NCI-H460 (cell line): ENCODE measurements at places on chromosomes 11 and 22. TPM values are rescaled to one million over a fixed set of nuclear protein-coding genes. Genes with fewer than 3 reads are reported as not detected.
A peak's percentile ranks its signal among the peaks of the same experiment; 100 is the strongest.

DNA sequence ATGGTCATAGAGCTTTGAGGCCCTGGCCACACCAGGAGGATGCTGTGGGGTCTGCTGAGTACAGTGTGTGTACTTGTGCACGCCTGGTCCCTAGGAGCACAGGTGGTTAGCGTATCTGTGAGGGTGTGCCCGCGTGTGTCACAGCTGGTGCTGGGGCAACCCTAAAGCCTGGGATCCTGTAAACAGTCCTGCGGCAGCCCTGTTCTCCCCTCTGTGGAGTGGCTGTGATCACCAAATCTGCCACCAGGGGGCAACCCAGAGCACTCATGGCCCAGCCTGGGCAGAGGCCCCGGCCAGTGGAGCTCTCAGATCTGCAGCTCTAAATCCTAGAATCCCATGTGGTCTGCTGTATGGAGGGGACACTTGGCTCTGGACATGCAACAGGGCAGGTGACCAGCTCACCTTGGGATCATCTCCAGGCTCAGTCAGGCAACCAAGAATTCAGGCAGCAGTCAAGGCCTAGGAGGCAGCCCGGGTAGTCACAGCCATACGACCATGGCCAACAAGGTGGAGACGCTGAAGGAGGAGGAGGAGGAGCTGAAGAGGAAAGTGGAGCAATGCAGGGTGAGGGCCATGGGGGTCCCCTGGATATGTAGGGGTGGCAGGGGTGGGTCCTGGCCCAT lies 3.9 kb downstream of the SH3BP1 start:
- peak; percentile 59 for DNase-seq

- DNase-seq: no peak
Measured at GRCh38 chr11:121864660-121865059, 251.4 kb downstream of the BLID start.

DNA sequence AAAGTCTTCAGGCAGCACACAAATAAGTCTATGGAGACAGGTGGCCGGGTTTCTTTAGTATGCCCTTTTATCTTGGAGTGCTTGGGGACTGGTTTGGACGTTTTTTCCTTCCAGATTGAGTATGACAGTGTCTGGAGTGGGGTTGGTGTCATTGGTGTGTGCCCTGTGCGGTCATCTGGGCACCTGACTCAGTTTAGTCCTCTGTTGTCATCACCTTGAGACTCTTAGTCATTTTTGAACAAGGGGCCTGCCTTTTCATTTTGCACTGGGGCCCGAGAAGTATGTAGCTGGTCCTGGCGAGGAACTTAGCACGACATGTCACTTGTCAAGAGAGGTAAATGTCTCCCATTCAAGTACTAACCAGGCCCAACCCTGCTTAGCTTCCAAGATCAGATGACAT lies 27.2 kb upstream of the MYO18B start:
- DNase-seq: no peak

- no peak for DNase-seq
Measured at GRCh38 chr11:46465683-46466082, 74.1 kb upstream of the CHRM4 start.

DNA sequence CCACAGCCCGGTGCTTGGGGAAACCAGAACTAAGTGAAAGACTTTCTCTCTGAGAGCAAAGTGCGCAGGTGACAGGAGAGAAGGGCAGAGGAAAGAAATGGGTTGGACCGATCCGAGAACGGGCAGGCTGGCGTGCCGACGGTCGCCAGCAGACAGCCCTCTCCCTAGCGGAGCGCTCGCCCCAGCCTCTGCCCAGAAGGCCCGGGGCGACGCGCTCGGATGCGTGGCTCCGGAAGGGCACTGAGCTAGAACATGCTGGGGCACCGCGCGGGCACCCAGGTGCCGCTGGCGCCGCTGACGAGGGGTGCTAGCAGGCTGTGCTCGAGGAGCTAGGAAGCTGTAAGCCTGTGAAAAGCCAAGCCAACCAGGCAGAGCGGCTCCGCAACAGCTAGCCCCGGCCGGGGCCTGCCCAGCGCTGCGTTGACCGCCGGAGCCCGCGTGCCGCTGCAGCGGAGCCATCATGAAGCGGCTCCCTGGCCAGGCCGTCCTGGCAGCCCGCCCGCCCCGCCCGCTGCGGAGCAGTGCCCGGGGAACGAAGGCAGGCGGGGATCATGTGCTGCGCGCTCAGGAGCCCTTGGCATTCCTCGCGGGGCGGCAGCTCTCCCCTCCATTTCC lies 22.1 kb upstream of the RRAS2 start:
- DNase-seq: peak; percentile 41

DNA sequence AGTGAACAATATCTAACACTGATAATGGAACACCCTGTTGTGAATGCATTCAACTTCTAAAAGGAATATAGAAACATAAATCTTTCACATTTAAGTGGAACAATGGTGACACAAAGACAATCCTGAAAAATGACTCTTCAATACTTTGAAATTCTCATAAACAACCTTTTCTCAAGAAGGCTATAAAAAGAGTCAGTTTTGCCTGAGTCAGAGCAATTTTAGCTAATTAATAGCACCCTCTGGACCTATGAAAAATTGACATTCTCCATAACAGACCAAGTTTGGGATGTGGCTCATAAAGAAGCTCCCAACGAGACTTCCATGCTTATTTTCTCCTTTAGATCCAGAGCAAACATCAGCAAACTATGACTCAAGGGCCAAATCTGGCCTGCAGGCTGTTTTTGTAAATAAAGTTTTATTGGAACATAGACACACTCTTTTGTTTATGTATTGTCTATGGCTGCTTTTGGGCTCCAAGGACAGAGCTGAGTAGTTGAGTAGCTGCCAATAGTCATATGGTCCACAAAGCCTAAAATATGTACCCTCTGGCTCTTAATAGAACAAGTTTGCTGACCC lies 108.0 kb downstream of the MAML2 start:
- DNase-seq: no peak

GRCh38 chr11:29159552-29160465 lies 857.0 kb downstream of the KCNA4 start:
- DNase-seq: peak; percentile 69

DNA sequence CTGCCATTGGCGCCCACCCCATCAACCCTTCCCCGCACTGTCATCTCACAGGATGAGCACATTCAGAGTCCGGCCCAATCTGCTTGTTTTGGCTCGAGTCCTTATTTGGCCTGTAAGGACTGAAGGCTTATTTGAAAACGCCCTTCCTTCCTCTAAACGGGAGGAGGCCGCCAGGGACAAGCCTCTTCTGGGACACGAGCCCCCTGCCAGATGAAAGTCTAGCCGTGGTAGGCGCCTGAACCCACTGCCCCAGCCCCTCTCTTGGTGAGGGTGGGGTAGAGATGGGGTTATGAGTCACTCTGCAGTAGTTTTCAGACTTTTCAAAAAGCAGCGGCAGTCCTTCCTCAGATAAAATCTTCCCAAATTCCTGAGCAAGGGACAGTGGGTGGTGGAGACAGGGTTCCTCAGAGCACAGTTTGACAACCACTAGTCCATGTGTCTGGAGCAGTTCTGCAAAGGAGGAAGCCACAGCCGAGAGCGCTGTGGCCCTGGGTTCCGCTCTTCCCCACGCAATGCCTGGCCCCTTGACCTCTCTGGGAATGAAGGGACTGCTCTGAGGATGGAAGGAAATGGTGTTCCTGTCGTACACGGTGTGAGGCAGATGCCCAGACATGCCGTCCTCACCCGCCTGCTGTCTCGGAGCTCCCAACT lies 57.0 kb downstream of the MYH9 start:
- DNase-seq: no peak

DNA sequence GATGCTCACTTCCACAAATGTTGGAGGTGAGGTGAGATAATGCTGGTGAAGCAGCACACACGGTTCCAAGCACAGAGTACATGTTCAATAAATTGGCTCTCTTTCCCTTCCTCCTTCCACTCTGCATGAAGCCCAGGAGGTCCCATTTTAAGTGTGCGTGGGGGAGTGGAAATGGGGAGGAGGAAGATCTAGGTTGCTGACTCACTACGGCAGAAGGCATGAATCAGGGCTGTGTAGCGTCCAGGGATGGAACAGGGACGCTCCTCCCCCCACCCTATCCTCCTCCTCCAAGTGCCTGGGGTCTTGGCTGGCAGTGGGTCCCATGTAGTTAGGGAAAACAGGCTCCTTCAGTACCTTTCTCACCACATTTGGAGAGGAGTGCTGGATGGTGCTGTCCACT lies 44.2 kb downstream of the TRIM66 start:
- DNase-seq: no peak

DNA sequence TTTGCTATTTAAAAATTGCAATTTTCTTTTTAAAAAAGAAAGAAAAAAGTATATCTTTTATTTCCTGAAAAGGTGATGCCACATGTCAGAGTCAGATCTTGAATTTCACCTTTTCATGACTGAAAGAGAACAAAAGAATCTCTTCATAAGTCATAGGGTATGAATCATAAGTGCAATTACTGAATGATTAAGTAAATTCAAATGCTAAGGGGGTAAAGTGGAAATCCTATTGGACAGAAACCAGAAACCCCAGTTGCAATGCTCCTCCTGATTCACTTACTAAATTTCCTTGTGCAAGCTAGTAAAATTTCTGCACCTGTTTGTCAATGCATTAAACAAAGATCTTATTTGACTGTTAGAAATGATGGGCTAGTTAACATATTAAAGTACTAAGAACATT lies 8.2 kb upstream of the PRRG4 start:
- DNase-seq: no peak

- DNase-seq: no peak
Measured at GRCh38 chr22:22111983-22112382, 129.4 kb upstream of the TOP3B start.

DNA sequence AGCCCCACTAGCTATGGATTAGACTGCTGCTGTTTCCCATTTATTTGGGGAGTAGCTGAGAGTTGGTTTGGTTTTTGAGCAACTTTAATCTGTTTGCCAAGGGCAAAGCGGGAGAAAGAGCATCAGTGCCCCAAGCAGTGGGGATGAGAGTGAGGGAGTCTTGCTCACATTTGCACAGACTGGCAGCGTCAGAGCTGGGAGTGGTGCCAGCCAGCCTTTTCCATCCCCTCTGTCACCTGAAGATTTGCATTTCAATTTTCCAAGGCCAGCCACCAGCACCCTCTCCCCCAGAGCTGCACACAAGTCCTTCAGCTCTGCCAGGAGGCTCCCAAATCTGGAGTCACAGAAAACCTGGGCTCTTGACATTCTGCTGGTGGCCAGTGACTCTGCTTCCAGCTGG lies 21.0 kb upstream of the UVRAG start:
- DNase-seq: no peak

- DNase-seq: peak; percentile 37
Measured at GRCh38 chr11:124793466-124794278, 6.5 kb downstream of the MSANTD2 start.

GRCh38 chr11:122505304-122506006 lies 150.1 kb upstream of the UBASH3B start:
- DNase-seq: peak; percentile 51

Gene NRGN
- total RNA-seq: not detected in 2 replicates

Gene APOBEC3F
- 0.87 and 1.9 TPM in 2 replicates for total RNA-seq

Gene SPDYC
- not detected in 2 replicates for total RNA-seq

Gene PHLDA2
- 5.6 and 7.7 TPM in 2 replicates for total RNA-seq

Gene SCGB1A1
- total RNA-seq: not detected in 2 replicates

Gene APOC3
- not detected in 2 replicates for total RNA-seq
